ENCODE measurements at places on chromosomes 12 and 14. TPM values are rescaled to one million over a fixed set of nuclear protein-coding genes. Genes with fewer than 3 reads are reported as not detected.

GRCh38 chr14:64572386-64573104 lies 22.8 kb downstream of the PPP1R36 start:
- DNase-seq: no peak

The NTN4 gene
- polyA plus RNA-seq: 41.9 TPM

The FAM90A1 gene
- polyA plus RNA-seq: 0.09 TPM

DNA sequence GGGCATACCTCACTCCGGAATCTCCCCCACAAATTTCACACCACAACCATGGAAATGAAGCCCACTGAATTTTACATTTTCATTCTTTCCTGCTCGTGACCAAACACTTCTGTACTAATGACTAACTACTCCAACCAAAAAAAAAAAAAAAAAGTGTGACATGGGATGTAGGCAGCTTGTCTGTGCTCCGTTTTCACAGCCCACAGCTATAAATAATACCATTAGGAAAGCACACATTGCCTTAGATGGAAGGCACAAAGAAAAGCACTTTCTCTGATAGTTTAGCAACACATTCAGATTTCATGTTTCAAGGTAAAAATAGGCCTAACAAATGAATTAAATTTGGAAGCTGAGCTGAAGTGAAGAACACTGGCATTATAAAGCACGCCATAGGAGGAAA lies 42.5 kb downstream of the DUSP6 start:
- DNase-seq: no peak
